Gastrocnemius medialis (tissue), 4 donors: ENCODE measurements at places on chromosomes 7 and 10.

GRCh38 chr7:16071246-16071857 is 350.0 kb downstream of the CRPPA start:
- no peak for DNase-seq

DNA sequence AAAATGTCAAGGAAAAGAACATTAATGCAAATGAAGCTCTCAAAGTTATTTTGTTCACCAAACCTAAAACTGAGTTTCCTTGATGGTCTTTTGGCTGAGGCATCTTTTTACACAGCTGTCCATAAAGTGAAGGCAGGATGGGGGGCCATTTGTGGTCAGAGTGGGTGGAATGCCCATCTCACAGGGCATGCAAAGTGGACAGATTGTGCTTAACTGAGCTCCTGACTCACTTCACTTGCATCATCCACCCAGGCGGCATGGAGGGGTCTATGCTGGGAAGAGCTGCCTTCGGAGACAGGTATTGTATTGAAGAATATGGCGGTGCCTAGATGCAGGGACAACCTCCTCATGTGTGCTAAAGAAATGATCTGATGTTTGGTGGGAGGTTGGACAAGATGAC is 905.3 kb downstream of the KCNMA1 start:
- no peak for DNase-seq

- DNase-seq: no peak
Observed at GRCh38 chr10:35780970-35781642, 139.0 kb upstream of the FZD8 start.

GRCh38 chr7:47351233-47352154 is 230.4 kb downstream of the TNS3 start:
- DNase-seq: no peak

GRCh38 chr10:5832946-5833345 is 19.7 kb upstream of the GDI2 start:
- DNase-seq: no peak

DNA sequence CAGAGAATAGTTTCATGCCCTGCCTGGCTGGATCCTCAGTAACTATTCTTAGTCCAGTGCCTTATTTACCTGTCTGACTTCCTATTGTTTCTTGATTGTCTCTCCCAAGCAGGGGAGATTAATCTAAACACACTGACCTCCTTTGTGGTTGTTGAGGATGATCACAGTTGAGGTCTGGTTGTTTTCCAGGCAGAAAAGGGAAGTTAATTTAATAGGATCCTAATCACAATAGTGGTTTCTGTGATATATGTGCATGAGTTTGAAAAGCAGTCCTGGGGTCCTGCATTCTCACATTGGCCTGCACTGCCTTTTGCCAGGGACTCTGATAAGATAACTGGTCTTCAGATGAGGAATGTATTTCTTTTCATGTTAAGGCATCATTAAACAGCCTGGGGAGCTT is 130.1 kb downstream of the SND1 start:
- no peak for DNase-seq

- no peak for DNase-seq
Observed at GRCh38 chr7:112782498-112782897, 7.7 kb downstream of the TMEM168 start.

DNA sequence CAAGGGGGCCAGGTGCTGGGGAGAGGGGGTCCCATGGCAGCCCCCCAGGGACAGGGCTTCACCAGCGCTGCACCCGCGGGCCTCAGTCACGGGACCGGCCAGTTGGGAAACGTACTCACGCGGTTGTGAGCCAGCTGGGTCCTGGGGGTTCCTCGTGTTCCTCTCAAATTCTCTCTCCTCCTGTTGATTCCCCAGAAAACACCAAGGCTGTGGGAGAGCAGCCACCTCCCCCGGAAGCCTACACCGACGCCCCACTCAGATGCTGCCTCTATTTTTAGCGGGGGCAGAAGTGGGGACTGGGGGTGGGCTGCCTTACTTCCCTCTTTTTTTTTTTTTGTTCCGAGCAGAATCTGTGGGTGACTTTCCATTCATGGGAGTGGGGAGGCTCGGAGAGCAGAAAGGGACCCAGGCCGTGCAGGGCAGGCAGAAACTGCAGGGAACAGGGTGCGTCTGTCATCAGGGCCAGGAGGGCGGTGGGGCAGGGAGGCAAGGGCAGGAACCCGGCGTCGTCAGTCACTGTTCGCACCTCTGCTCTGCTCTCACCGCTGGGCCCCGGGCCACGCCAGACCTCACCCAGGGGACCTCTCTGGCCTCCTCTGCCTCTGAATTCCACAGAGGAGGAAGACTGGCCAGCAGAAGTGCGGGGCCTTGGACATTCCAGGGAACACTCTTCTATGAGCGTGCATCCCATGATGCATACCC is 63.1 kb downstream of the CARD11 start:
- no peak for DNase-seq

DNA sequence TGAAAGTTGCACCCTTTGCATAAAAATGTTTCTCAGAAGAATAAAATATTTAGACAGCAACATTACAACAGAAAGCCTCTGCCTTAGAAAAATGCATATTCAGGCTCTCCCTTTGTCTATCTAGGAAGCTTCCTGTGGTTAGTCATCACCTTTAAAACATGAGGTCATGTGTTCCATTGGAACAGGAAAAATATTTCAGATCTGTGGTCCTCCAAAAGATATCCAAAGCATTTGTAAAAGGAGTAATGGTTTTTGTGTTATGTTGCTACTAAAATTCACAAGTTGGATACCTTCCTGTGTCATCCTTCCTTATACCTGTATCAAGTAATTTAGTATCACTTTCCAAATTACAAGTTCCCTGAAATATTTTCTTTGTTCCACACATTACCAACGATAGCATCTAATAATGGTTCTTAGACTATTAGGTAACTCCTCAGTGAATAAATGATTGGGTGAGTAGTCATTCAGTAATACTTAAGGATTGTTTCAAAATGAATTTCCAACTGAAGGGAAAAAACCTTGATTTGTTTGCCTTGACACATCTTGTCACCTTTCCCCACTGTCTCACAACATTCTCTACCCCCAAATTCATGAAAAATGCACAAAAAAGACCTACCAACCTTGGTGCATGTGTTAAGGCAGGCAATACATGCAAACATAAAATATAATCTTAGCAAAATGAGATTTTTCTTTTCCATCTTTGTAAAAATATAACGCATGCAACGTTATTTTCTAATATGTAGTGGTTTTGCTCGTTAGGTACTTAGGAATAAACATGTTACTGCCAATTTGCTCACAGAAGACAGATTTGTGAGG is 19.7 kb upstream of the RHOBTB1 start:
- DNase-seq: no peak

DNA sequence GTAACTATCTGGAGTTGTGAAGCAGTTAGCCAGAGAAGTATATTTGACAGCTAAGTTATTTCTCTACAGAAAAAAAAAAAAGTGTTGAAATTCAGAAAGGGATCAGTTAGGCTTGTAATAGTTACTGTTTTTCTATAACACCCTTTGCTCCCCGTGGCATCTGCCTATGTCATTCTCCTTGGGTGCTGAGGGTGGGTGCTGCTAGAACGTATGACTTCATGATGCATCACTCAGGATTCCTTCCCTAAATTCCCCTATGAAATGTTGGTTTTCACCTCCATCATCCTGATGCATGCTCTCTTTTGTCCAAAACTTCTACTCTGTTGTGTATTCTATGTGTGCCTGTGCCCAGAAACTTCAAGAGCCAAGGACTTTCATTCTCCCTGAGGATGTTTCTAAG is 536.4 kb downstream of the GRM8 start:
- no peak for DNase-seq
